ENCODE measurements at places on chromosomes 12 and 14.

DNA sequence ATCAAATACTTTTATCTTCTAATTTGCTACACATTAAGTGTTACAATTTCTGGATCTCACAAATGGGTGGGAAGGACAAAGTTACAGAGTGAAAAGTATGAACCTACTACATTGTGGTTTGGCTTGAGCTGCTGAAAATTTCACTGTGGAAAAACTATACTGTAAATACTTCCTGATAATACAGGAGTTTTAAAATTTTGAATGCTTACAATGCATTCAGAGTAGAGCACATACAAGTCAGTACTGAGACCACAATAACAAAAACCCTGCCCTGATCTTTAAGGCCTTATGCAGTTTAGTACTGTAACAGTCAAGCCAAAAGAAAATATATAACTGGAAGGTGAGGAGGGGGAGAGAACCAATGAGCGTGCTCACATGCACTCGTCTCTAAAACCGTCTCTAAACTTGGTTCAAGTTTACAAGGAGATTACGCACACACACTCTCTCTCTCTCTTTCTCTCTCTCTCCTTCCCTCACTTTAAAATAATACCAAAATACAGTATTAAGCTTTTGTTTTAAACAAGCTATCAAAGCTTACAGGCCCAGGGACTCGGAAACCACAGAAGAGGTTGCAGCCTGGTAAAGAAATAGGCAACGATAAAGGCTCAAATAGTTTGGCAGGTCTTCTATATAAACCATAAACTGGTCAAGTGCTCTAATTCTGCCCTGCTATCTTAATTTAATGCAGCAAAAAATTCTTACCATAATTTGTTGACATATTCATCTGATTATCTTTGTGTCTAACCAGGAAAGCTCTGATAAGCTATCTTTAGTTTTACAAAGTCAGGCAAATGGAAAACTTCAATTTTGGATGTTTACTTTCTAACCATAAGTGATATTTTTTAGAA lies 58.0 kb downstream of the ATF7 start:
- no peak for DNase-seq

GRCh38 chr14:85254711-85255110 lies 275.2 kb upstream of the FLRT2 start:
- no peak for DNase-seq

GRCh38 chr12:68977909-68978610 lies 45.1 kb upstream of the CPM start:
- DNase-seq = no peak

DNA sequence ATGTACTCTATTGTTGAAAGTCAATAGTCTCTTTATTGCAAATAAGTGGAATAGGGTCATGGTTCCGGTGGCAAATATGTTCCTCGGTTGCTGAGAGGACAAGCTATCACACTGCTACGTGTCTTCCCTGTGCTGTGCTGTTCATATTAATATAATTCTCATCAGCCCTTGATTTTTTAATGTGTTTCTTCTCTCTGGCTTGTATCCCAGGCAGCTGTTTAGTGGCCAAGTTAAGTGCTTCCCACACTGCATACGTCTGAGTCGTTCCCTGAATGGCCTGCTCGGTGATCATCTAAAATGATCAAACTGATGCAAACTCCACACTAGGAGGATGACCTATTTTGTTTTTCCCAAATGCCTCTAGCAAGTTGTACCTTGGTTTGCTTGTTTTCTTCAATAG lies 186.4 kb downstream of the ANO6 start:
- no peak for DNase-seq

GRCh38 chr14:100317912-100318808 lies 5.0 kb upstream of the SLC25A47 start:
- no peak for DNase-seq
